Eye (tissue), 1 donor: ENCODE measurements at places on chromosomes 11 and 22.

GRCh38 chr22:41048791-41049717, 43.3 kb upstream of the EP300 start:
- DNase-seq = peak; percentile 84

DNA sequence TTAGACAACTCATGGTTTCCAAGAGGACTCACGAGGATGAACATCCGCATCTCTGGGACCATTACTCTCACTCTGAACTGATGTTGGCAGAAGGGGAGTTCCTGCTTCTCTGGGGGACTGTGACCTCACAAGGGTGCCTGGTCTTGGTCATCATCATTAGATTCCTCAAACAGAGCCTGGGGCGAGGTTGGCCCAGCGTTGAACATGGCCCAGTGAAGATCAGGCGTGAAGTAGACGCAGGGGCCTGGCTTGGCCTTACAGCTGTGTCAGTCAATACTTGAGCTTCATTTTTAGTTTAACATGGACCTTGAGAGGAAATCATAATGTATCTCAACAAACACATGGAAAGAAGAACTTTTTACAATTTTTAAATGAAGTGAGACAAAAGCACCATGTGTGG, 617.1 kb downstream of the BRD1 start:
- no peak for DNase-seq

DNA sequence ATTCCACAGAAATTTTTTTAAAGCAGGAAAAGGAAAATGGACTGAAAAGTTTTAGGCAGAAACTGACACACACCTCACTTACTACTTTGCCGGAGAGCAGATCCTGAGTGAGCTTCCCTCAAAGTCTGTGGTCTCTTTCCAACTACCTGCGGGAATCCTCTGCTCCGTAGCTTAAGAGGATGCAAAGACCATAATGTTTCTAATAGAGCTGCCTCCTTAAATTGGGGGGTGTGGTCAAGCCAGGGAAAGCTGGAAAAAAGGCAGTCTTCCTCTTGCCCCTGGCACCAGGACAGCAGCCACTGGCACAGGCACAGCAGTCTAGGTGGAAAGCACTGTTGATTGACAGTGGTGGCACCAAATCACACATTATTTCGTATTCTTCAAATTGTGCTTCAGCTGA, at the start of gene ETS1:
TSS of gene ETS1 (minus strand) at position 144 of the 400 bp plus-strand sequence. CDS start 14,428 bp downstream, outside the sequence.
- DNase-seq = peak; percentile 27

DNA sequence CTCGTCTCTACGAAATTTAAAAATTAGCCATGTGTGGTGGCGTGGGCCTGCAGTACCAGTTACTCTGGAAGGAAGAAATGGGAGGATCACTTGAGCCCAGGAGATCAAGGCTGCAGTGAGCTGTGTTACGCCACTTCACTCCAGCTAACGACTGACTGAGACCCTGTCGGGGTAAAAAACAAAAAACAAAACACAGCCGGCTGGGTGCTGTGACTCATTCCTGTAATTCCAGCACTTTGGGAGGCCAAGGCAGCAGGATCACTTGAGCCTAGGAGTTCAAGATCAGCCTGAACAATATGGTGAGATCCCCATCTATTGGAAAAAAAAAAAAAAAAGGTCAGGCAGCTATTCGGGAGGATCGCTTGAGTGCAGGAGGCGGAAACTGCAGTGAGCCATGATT, 2.4 kb downstream of the PAFAH1B2 start:
- DNase-seq = no peak

- DNase-seq = no peak
Observed at GRCh38 chr22:18035751-18036150, 11.4 kb upstream of the MICAL3 start.

DNA sequence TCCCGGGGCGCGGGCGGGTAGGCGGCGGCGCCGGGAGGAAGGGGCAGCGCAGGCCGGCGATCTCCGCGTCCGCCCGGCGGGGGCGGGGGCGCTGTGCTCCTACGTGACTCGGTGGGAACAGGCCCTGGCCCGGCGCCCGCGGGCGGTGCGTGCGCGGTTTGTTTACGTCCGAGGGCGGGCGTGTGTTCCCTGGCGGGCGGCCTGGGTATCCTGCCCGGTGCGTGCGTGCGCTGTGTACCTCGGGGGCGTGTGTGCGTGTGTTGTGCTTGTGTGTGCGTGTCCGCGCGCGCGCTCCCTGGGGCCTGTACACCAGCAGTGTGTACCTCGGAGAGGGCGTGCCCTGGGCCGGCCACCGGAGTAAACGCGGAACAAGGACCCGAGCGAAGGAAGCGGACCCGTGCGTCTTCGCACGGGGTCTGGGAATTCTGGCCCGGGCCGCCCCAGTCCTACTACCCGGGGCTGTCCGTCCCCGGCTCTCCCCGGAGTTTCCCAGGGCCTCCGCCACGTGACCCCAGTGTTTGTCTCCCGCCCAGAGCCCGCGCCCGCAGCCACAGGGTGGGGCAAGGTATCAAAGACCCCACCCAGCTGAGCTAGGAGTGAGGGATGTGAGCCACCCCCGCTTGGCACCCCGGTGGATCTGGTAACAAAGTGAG, 769 bp downstream of the MAFF start:
- peak; percentile 90 for DNase-seq

GRCh38 chr11:27186580-27186979, 146.0 kb downstream of the BBOX1 start:
- no peak for DNase-seq

DNA sequence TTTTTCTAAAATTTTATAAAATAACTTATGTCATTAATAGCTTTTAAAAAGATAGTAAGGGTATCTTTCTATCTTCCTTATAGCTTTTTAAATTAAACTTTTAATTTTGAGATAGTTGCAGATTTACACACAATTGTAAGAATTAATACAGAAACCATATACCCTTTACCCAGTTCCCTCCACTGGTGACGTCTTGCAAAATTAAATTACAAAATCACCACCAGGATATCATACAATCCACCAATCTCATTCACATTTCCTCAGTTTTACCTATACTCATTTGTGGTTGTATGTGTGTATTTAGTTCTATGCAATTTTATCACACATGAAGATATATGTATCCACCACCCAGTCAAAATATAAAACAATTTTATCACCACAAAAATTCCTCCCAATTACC, 10.0 kb downstream of the SBF2 start:
- DNase-seq = no peak

DNA sequence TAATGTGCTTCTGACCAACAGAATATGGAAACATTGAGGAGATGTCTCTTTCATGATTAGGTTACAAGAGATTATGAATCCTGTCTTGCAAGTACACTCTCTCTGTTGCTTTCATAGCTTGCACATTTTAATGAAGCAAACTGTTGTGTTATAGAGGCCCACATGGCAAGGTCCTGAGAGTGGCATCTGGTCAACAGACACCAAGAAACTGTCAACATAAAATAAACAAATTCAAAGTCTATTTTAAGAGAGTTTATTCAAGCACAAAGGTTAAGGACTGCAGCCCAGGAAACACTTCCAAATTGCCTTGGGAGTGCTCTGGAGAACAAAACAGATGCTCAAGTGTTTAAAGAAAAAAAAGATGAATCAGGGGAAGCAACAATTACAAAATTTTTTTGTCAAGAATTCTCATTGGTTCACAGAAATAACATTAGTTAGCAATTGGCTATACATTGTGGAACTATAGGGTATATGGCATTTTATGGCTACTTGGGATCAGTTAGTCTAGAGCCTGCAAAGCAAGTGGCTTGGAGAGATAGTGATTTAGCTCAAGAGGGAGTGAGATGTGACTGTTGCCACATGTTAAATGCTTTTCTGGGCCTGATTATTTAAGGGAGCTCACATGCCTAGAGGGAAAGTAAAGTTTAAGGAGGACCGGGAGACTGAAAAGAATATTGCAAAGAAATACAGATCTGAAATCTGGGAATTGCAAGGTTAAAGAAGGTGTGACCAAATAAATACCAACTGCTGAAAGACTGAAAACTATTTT, 54.6 kb downstream of the CTSC start:
- DNase-seq = no peak

GRCh38 chr11:69625476-69625875, 15.5 kb upstream of the CCND1 start:
- DNase-seq = no peak

DNA sequence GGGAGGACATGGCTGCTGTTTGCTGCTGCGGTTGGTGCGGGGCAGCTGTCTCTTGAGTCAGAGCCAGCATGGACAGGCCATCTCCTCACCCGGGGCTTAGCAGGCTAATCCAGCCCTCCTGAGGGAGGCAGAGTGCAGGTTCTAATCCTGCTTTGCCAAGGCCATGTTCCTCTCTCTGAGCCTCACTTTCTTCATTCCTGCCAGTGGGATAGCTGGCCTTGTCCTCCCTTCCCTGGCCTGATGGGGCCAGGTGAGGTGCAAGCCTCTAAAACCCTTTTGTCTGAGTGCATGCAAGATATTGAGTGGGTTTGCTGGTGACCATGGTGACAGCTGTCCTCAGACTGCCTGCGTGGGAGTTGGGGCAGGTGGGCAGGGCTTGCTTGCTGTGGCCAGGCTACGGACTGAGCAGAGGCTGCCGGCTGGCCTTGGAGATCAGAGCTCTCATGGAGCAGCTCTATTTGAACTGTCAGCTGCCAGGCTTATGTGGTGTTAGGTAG, 3.6 kb downstream of the USP35 start:
- peak; percentile 31 for DNase-seq

DNA sequence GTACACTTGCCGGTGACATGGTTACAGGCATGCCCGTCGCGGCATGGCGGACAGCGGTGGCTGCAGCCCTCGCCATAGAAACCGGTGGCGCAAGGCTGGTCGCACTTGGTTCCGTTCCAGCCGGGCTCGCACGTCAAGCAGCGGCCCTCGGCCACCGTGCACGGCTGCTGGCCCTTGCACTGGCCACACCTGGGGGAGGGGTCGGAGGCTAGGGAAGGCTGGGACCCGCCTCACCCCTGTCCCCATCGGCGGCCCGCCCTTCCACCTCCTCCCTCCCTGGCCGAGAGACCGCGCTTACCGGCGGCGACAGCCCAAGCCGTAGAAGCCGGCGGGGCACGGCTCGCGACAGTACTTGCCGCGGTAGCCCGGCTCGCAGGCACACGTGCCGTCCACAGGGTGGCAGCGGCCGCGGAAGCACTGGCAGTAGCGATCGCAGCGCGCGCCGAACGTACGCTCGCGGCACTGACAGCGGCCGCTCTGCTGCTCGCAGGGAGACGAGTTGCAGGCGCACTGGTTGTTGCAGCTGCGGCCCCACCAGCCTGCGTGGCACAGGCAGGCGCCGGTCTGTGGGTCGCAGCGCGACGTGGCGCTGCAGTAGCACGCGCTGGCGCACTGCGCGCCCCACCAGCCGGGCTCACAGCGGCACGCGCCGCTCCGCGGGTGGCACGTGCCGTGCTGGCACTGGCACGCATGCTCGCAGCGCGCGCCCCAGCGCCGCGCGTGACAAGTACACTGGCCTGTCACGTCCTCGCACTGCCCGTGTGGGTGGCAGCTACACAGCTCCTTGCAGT, 6.7 kb downstream of the SCARF2 start:
- DNase-seq = peak; percentile 82

DNA sequence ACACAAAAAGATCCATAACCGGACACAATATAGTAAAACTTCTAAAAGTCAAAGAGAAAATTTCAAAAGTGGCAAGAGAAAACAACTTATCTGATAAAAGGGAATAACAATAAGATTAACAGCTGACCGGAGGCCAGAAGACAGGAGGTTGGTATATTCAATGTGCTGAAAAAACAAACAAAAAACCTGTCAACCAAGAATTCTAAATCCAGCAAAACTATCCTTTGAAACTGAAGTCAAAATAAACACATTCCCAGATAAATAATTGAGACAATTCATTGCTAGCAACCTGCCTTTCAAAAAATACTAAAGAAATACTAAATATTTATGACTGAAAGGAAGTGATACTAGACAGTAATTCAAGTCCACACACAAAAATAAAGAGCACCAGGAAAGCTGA, 101.3 kb downstream of the RELT start:
- no peak for DNase-seq

DNA sequence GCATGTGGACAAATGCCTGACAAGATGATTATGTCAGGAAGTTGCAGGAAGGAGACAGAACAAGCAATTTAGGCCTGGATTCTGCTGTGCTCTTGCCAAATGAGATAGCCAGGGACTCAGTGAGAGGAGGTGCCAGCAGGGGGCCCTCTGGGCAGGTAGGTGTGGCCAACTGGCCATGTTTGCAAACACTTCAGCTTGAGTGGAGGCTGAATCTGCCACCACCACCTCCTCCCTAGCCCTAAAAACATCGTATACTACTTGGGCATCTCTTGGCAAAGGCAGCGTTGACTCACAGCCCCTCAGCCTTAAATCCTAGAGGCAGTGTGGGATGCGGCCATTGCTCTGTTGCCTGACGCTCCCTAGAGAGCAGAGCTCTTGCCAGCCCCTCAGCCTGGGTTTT, 95.1 kb upstream of the PLET1 start:
- DNase-seq = no peak

DNA sequence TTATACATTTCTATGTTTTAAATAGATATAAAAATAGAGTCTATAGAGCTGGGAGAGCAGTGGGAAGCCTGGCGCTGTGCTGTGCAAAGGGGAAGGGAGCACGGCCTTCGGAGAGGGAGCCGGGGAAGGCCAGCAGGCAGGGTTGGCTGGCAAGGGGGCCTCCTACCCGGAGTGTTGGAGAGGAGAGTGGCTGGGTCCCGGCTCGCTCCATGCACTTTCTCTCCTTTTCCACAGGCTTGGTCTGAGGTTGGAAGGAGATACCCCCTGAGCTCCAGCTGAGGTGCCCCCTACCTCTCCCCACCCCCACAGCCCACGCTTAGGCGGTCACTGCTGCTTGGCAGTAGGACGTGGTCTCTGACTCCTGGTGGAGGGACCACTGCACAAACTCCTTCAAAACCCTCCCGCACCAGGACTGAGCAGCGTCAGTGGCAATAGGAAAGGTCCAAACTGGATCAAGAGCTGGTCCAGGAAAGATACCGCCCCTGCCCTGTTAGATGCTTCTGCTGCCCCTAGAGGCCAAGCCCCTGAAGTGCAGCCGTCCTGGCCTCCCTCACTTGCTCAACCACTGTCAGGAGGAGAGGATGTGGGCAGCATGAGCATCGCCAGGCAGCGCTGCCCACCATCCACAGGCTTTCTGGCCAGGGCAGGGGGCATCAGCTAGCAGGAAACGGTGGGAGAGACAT, 52.9 kb downstream of the SYT13 start:
- DNase-seq = peak; percentile 76

- DNase-seq = peak; percentile 67
Observed at GRCh38 chr11:116072601-116073410, 568.6 kb upstream of the CADM1 start.

- DNase-seq = no peak
Observed at GRCh38 chr11:113629562-113629961, 76.5 kb downstream of the TMPRSS5 start.

GRCh38 chr11:16011396-16011795, 344.9 kb downstream of the SOX6 start:
- no peak for DNase-seq

- DNase-seq = no peak
Observed at GRCh38 chr11:29485641-29486040, 531.2 kb downstream of the KCNA4 start.

- DNase-seq = peak; percentile 69
Observed at GRCh38 chr11:60840470-60841430, 1.2 kb upstream of the CCDC86 start.

- no peak for DNase-seq
Observed at GRCh38 chr22:46609175-46609690, 11.0 kb upstream of the GRAMD4 start.

- peak; percentile 88 for DNase-seq
Observed at GRCh38 chr22:27512283-27512761, 289.2 kb downstream of the MN1 start.
